ENCODE measurements at places on chromosomes 16 and 17.

- peak; percentile 98 for DNase-seq
These were observed 11.3 kb upstream of the CHST6 start for GRCh38 chr16:75506574-75506973.

DNA sequence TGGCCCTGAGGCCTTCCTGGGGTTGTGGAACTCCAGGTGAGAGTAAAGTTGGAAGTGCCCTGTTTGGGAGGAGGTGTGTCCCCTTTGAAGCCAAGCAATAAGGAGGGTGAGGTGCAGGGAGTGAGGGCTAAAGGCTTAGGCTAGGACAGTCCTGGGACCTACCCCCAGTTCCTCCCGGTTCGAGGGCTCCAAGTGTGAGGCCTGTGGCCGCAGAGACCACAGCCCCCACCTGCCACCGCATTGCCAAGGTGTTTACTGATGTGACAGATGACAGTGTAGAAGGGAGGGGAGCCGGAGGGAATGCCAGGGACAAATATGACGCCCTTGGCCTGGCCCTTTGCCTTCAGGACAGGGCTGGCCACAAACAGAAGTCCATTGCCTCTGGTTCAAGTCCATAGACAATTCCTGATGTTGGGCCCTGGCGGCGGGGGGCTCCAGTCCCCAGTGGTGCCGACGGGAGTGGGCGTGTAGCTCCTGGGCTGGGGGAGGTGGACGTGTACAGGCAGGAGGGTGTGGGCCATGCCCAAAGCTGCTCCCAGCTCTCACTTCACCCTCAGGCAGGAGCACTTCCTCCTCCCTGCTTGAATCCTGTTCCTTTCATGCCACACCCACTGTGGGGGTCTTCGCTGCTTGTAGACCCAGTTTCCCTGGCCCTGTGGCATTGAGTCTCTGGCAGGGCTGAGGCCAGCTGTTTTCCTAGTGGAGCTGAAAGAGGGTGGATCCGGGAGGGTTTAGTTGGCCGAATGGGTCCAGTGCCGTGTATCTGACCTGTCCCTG is 3.2 kb downstream of the ADORA2B start:
- DNase-seq: no peak

GRCh38 chr17:351875-352420 is 659 bp downstream of the RPH3AL start:
- no peak for DNase-seq

DNA sequence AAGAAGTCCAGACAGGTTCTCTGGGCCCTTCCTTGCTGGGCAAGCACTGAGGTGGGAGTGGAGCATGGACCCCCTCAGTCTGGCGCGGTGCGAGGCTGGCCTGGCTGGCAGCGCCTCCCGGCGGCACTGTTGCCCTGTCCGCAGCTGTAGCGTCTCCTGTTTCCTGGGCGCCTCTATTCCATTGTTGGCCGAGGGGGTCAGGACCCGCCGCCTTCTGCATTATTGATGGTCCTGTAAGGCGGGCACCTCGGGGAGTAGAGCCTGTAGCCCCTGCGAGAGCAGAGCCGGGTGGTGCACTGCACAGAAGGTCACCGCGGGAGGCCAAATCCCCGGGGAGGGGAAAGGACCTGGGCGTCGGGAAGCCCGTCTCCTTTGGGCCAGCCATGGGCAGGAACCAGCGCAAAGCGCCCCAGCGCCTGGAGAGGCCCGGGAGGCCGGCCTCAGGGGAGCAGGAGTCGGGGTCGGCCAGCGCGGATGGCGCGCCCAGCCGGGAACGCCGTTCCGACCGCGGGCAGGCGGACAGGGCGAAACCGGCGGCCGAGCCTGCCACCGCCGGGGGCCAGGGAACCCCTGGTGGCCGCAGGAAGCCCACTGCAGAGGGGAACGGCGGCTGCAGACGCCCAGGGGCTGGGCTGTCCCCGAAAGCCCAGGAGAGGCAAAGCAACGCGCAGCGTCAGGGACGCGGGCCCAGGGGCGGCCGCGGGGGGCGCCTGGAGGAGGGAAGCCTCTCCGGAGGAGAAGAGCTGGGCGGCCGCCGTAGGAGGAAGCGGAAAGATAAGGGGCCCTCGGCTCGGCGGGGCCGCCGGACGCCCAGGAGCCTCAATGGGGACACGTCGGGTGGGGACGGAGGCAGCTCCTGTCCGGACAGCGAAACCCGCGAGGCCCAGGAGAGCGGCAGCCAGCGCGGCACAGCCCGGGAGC is at the start of gene MYO15B:
MYO15B (plus strand) TSS at position 126 of the 921 bp plus-strand sequence; CDS start at position 384, 258 bp downstream.
- peak; percentile 65 for DNase-seq

- no peak for DNase-seq
These were observed 11.1 kb upstream of the PIK3R5 start for GRCh38 chr17:8976638-8977037.

DNA sequence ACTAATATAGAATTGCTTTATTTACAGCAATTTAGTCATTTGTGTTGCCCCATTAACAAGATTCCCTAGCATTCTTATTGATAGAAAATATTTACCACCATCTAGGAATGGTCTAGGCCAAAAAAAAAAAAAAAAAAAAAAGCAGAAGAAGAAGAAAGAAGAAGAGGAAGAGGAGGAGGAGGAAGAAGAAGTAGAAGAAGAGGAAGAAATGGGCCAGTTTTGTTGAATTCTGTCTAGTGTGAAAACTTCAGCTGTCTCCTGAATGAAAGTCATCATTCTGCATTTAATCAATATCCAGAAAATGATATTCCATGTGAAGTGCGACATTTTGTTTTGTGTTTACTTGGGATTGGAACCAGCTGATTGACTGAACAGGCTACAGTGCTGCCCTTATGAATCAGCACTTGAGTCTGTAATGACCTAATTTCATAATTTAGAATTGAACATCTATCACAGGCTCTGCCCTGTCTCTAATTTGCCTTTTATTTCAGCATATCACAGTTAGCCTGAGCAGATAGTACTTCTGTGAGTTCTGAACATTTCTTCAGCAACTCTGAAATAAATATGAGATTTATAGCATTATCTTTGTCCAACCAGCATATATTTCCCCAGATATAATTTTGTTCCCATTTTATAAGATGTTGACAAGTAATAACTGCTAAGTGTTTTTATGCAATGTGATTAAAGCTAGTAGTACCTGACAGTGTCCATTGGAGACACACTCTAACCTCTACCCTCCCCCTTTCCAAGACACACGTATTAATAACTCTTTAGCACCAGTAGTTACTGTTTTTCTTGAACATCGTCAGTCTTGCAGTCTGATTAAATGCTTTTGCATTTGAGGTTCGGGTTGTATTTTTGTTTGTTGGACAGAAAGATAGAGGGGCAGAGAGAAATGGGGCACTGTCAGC is 5.9 kb downstream of the ANKFN1 start:
- peak; percentile 43 for DNase-seq

GRCh38 chr16:31134625-31135534 is 647 bp downstream of the PRSS8 start:
- no peak for DNase-seq

DNA sequence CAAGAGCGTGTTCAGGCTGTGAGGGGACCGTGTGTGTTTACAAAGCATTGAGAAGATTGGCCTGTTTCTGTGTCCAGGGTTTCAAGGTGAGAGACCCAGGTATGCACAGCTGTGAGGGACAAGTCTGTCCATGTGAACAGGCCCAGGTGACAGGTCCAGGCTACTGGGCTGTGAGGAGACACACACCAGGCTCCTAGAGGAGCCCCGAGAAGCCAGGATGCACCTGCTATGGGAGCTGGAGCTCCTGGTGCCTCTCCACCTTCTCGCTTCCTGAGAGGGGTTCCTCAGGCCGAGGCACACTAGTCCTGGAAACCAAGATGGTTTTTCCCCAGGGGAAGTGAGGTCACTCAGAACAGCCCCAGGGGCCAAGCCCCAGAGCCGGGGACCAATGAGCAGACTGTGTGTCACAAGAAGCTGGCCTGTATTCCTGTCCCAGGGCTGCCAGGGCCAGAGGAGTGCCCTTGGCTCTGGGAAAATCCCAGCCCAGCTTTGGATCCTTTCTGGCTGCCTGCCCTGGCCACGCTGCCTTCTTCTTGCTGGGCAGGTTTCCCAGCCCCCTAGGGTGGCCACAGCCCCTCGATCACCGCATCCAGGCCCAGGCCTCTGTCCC is 153.4 kb upstream of the PLCG2 start:
- DNase-seq: peak; percentile 70

- peak; percentile 98 for DNase-seq
These were observed 2.9 kb downstream of the TMEM107 start for GRCh38 chr17:8173056-8173870.

DNA sequence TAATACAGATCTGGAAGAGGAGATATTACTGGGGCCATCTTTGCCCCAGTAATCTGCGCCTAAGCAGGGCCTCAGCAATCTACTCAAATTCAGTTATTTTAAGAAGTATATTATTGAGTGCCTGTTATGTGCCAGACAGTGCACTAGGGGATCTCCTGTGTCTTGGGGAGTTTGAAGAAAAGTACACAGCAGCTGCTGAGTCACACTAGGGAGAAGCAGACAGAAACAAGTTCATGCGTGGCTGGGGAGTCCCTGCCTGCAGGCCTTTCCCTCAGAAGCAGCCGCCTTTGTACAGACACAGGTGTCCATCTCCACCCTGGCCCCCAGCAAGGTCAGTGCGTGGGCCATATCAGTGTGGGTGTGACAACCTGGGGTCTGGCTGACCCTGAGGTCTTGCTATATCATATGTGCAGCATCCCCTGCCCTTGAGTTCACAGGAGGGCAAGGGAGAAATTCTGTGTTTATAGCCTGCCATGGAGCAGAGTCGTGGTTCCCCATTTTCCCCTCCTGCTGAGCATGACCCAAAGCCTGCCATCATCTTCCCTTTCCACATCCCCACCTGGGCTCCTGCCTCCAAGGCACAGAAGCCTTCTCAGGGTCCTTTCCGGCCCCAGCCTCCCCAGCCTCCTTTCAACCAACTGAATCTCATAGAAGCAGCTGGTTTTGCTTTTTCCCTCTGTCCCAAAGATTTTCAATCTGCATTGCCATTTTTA is 229.9 kb upstream of the SDK2 start:
- peak; percentile 62 for DNase-seq

GRCh38 chr17:35368081-35368830 is 5.2 kb downstream of the SLFN11 start:
- DNase-seq: peak; percentile 85

GRCh38 chr17:66331038-66331816 is 28.8 kb downstream of the PRKCA start:
- no peak for DNase-seq

DNA sequence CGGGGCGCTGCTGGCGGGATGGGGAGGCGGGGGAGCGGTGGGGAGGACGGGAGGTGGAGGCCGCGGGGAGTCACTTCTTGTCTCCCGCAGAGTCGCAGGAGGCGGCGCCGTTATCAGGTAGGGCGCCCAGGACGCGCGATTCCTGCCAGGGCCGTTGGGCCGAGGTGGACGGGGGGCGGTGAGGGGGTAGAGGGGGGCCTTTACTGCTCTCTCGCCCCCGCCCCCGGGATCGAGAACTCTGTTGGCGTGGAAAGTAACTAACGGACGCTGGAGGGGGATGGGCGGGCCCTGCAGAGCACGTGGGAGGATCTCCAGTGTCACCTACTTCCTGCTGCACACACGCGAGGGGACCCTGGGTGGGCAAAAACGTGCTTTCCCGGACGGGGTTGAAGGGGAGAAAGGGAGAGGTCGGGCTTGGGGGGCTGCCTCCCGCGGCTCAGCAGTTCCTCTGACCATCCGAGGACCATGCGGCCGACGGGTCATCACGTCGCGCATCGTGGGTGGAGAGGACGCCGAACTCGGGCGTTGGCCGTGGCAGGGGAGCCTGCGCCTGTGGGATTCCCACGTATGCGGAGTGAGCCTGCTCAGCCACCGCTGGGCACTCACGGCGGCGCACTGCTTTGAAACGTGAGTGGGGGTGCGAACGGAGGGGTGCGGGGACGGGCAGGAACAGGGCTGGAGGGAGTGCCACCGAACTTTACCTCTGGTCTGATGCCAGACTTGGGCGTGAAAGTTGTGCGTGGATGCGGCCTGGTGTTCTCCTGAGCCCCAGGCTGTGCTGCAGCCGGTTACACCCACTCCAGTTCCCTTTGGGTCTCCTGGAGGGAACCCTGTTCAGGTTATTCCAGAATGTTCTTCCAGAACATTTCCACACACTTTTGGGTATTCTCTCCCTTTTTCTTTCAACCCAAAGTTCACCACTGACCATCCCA is 569 bp downstream of the PRSS21 start:
- no peak for DNase-seq

GRCh38 chr17:34248511-34249024 is 6.5 kb upstream of the CCL2 start:
- peak; percentile 92 for DNase-seq

GRCh38 chr16:11196286-11196828 is 59.6 kb downstream of the SOCS1 start:
- DNase-seq: no peak

- DNase-seq: no peak
These were observed 88.4 kb downstream of the SPACA3 start for GRCh38 chr17:33080091-33080490.

DNA sequence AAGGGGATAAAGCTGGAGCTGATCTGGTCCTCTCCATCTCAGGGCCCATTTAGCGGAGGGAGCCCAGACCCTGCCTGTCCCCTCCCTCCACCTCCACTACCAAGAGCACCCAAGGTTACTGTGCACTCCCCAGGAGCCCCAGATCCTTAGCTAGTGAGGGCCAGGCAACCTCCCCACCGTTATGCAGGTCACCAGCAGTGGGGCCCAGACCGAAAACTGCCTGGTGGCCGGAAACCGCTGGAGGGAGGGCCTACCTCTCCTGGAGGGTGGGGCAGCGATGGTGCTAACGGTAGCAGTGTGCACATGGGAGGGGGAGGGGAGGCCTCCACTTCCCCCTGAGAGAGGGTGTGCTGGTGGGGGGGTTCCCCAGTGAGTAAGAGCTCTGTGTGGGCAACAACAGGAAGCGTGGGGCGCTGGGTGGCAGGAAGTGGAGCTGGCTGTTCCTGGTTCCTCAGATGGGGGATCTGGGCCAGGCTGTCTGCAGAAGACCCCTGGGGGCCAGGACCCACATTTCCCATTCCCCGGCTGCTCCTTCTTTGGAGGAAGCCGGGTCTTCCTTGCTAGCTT is 4.4 kb downstream of the FMNL1 start:
- peak; percentile 96 for DNase-seq

GRCh38 chr16:3065742-3066439 is 451 bp downstream of the IL32 start:
- no peak for DNase-seq

GRCh38 chr16:50368410-50369132 is at the start of gene BRD7:
Gene BRD7, minus strand, starts transcription at chr16:50368988. Its CDS starts 214 bp downstream, at chr16:50368774.
- peak; percentile 58 for DNase-seq

DNA sequence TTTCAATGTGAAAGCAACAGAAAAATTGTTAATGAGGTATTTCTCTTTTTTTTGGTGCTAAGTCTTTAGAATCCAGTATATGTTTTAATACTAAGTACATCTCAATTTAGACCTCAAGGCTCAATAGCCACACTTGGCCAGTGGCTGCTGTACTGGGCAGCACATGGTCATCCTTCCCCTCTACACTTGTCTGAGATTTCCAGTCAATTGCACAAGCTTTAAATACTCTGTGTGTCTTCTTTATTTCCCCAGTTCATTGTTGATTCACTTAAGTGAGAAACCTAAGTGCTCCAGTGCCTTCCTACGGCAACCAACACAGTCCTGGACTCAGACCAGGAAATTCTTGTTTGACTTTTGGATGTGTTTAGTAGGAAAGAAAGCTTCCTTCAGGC is 62.2 kb downstream of the TNRC6C start:
- no peak for DNase-seq

DNA sequence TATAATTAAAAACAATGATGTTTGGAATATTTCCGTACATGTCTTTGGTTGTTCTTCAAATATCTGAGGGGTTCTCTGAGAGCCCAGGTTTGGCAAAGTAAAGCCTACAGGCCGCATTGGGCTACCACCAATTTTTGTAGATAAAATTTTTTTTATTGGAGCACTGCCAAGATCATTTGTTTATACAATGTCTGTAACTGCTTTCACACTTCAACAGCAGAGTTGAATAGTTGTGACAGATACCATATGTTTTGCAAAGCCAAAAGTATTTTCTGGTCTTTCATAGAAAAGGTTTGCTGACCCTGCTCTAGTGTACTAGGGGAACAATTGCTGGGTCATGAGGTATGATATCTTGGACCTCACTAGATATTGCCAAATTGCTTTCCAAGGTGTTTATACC is 10.5 kb downstream of the PPM1D start:
- DNase-seq: no peak

All from inflammatory macrophage treated with lipopolysaccharide for 4 hours (primary cell).